ENCODE measurements at places on chromosomes 4 and X.
A peak's percentile ranks its signal among the peaks of the same experiment; 100 is the strongest.

DNA sequence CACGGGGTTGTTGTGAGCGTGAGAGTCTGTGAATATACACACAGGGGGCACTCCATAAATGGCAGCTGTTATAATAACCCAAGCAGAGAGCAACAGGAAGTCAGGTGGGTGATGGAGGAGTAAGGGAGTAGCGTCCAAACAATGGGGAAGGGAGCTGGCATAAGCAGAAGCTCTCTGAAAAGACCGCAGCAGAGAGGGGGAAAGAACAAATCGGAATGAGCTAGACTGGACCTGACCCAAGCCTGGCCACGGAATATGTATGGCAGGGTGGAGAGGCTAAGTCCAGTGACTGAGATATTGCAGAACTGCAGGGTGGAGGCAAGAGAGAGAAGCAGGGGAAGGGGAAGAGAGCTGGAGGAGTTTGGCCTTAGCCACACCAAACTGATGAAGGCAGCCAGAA lies 6.5 kb upstream of the GJB1 start:
- no peak for DNase-seq

GRCh38 chr4:41611881-41612871 lies 74.2 kb downstream of the LIMCH1 start:
- peak; percentile 86 for DNase-seq

DNA sequence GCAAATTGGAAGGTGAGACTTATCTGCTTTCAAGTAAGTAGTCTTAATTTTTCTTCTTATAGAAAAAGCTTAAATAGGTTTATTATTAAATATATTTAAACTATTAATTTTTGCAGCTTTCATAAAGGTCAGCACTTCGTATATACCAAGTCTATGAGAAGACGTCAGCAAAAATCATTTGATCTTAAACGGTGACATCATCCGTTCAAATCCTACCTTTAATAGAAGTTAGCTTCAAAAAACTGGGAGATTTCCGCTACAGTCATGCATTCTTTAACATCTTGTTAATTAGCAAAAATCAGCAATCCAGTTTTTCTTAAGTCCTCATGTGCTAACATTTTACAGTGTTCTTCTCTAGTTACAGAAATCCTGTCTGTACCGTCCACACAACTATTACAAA lies 49.9 kb upstream of the PGRMC1 start:
- no peak for DNase-seq

DNA sequence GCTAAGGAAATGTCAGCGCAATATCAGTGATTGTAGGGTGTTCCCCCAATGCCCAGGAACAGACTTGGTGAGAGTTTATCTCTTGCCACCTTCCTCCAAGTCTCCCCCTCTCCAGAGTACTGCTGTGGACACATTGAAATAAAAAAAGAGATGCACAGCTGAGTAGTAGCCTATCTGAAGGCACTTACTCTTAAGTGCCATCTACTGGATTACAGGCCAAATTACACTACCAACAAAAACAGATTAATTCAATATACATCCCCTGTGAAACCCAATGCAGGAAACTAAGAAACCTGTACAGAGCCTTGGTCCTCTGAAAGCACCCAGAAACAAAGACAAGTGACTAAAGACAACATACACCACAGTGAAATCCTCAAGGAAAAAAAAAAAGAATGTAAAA lies 460.3 kb downstream of the ZIC3 start:
- DNase-seq, result no peak

GRCh38 chrX:1108501-1109445 lies 103.7 kb downstream of the CRLF2 start:
- DNase-seq, result no peak

GRCh38 chr4:62327612-62328297 lies 1127.6 kb downstream of the ADGRL3 start:
- no peak for DNase-seq

All from posterior cingulate gyrus (tissue), 11 donors.